ENCODE measurements at places on chromosomes 7 and 10.

- DNase-seq = no peak
Observed at GRCh38 chr10:86497621-86498020, 24.0 kb downstream of the WAPL start.

DNA sequence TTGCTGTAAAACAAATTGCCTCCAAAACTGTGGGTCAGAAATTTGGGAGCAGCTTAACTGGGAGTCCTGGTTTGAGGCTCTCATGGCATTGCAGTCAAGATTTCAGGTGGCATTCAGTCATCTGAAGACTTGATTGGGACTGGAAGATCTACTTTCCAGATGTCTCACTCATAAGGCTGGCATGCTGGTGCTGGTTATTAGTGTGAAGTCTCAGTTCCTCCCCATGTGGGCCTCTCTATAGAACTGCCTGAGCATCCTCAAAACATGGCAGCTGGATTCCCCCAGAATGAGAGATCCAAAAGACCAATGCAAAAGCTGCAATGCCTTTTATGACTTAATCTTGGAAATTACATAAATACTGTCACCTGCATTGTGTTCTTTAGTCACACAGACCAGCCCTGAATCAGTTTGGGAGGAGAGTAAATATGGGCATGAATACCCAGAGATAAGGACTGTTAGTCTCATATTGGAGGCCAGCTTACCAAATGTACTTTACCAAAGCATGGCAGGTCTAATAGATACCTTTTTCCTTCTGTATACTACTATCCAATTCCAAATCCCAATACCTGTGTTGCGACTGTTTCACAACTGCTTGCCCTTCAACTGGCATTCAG, 6.5 kb upstream of the HERPUD2 start:
- no peak for DNase-seq

- no peak for DNase-seq
Observed at GRCh38 chr7:44987996-44988395, 9.2 kb upstream of the MYO1G start.

- no peak for DNase-seq
Observed at GRCh38 chr10:2980791-2981360, 86.5 kb upstream of the PFKP start.

DNA sequence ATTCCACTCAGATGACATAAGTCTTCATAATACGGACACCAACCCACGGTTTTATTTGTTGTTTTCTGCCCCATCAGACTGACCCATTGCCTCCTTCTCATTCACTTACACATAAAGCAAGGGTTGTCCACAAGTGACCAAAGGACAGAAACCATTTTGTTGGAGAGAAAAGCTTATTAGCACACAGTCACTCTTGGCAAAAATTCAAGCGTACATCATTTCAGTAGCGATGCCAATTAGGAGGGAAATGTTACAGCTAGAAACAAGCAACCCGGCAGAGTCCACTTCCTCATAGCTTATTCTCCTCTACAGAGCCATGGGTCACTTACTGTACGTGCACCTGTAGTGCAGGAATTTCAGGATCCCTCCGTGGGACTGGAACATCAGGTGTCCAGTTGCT, 23.0 kb downstream of the ABLIM1 start:
- DNase-seq = no peak

DNA sequence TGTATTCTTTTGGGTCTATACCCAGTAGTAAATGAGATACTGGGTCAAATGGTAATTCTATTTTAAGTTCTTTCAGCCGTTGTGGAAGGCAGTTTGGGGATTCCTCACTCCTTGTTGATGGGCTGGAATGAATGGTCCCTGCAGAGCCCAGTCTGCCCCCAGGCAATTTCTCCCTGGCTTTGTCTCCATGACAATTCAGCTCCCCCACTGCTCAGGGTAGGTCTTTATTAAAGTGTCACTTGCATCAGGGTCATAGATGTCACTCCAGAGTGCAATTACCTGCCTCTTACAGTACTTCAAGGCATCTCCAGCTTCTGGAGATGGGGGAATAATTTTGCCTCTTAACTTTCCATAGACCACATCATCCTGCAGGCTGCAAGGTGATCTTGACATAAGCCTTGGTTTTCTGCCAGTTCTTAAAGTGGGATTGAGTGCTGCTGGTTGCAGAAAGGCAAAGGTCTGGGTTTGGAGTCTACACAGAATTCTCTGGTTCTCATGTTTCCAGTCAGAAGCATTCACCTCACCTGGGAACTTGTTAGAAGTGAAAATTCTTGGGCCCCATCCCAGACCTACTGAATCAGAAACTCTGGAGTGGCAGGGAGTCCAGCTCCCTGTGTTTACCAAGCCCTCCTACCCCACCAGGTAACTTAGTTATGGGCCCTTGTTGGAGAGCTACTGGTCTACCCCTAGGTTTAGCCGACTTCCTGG, 442.4 kb downstream of the GALNT17 start:
- DNase-seq = no peak

DNA sequence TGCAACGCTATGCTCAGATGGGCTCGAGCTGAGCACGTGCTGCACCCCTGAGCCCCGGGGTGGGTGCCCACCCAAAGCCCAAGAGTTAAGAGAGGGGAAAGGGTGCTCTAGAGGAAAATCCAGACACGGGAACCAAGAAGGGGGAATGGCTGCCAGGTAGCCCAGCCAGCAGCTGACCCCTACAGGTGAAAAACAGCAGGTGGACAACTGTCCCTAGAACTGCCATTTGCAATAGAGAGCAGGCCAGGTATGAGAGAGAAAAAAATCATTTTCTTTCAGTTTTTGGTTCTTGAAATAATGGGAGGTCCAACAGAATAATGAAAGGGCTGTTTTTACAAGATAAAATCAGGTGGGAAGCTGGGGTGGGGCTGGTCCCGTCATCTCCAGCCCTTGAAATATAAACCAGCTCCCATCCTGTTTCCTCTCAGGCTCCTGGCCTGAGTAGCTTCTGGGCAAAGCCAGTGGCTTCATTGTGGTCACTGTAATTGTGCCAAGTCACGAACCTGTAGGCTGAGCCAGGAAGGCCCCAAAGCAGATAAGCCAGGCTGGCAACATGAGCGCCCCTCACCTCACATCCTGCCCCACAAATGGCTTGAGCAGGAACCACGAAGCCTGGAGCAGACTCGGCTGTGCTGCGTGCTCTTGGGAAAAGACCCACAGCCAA, 257.8 kb downstream of the SNX10 start:
- no peak for DNase-seq

All from sigmoid colon (tissue), 7 donors.